ENCODE measurements at places on chromosomes 4 and X.

DNA sequence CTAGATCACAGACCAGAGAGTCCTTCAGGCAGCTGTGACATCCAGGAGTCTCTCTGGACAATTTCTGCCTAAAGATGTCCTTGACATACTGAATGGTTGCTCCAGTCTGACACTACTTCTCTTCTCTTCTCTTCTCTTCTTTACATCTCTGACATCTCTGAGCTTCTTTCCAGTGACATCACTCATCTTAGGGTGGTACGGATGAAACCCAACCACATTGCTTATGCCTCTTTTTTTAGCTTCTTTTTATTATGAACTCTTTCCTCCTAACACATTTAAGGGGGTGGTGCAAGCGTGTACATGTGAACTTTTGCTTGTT, 39.4 kb upstream of the IRF2 start:
- no peak for DNase-seq

DNA sequence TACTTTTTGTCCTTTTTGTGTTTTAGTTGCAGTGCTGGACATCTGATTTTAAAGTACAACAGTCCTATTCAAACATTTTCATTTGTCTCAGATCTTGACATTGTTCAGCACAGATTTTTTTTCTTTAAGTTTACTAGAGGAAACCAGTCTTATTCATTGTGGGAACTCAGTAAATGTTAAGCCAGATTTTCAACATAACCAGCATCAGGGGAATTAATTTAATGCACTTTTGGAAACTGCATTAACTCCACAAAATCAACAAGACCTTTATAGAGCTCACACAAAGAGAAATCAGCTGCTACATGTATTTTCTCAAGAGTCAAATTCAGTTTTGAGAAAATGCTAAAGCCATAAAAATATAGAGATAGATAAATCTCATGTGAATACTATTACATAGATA, 9.9 kb downstream of the CPE start:
- no peak for DNase-seq

DNA sequence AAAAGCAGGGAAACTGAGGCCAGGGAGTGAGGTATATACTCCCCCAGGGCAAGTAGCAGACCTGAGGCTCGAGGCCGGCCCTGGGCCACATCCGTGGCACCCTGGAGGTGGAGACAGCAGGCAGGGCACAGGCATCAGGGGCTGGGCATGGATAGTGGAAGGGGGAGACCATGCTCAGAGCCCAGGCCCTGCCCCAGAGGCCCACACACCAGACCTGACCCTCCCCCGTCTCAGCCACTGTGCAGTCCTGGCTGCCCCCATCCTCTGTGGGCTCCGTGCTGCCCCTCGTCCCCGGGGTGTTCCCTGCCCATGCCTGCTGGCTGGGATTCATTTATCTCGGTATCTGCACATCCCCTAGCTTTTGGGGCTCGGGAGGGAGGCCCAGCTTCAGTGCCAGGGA, 103.1 kb upstream of the NKX1-1 start:
- no peak for DNase-seq

- no peak for DNase-seq
Observed at GRCh38 chrX:110414679-110415439, 56.2 kb downstream of the RTL9 start.

DNA sequence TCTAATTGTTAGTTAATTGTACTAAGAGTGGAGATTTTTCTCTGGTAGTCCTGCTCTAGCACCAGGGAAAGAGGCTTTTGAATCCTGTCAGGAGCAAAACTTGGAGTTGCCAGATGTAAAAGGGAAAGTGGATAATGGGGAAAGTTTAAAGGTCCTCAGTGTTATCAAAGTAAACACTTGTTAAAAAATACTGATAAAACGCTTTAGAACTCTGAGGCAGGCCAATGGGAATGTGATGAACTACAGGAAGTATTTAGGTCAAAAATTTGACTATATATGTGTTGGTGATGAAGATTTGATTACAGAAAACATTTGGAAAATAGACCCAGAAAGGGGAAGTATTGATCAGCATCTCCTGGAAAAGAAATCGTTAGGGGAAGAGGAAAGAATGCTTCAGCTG, 32.8 kb downstream of the SERPINA7 start:
- no peak for DNase-seq
